Left lung (tissue), 14 donors: ENCODE measurements at places on chromosomes 3 and 15. TPM values are rescaled to one million over a fixed set of nuclear protein-coding genes. Genes with fewer than 3 reads are reported as not detected.

- no peaks in the 10 kb centered on the region for H3K36me3 ChIP-seq
- no peaks in the 10 kb centered on the region for H3K4me1 ChIP-seq
- no peak overlapping the region for H3K27ac ChIP-seq
These were observed 32.6 kb upstream of the GABRB3 start for GRCh38 chr15:26805470-26805869.

DNA sequence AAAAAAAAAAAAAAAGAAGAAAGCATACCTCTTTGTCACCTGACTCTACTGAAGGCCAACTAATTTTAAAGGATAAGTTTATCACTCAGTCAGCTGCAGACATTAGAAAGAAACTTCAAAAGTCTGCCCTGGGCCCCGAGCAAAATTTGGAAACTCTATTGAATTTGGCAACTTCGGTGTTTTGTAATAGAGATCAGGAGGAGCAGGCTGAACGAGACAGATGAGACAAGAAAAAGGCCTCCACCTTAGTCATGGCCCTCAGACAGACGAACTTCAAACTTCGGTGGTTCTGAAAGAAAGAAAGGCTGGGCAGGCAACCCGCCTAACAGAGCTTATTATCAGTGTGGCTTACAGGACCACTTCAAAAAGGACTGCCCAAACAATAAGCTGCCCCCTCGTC, 18.5 kb downstream of the GLDN start:
- H3K4me3 ChIP-seq, result no peak overlapping the region
- H3K27ac ChIP-seq, result no peak overlapping the region
- H3K27me3 ChIP-seq, result no peaks in the 10 kb centered on the region
- H3K36me3 ChIP-seq, result no peaks in the 10 kb centered on the region
- no peak for DNase-seq
- peaks cover 6% of the 10 kb centered on the region for H3K4me1 ChIP-seq

DNA sequence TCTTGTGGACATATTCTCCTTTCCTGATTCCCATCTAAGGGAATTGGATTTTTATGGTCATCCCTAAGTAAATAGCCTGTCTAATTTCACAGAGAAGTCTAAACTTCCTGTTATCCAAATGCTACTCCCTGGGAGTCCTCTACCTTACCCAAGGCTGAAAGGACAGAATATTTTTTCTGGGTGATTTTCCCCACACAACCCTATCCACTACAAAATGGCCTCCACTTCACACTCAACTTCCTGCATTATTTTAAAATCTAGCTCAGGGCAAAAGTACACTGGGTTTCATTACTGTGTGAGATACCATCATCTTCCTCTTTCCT, 77.5 kb upstream of the ABI3BP start:
- no peak overlapping the region for H3K4me3 ChIP-seq
- H3K4me1 ChIP-seq, result no peaks in the 10 kb centered on the region
- H3K27me3 ChIP-seq, result no peaks in the 10 kb centered on the region
- no peak for DNase-seq

DNA sequence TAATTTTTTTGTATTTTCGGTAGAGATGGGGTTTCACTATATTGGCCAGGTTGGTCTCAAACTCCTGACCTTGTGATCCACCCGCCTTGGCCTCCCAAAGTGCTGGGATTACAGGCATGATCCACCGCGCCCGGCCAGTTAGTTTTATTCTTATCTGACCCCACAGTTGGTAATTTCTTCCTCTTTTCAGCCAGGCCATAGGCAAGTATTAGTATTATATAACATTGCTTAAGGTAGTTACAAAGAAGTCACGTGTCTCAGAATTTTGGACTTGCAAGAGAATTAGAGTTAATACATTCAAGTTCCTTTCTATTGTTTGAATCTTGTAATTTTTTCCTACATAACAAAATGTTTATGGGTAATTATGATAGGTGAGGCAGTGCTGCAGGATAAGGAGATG, 334.8 kb downstream of the LPP start:
- no peak overlapping the region for H3K27ac ChIP-seq
- no peaks in the 10 kb centered on the region for H3K4me1 ChIP-seq
- no peak for DNase-seq
- peaks cover 18% of the 10 kb centered on the region for H3K36me3 ChIP-seq

SHC4 gene
- 0.44 TPM for total RNA-seq
